Activated CD4-positive, CD25-positive, alpha-beta regulatory T cell treated with anti-CD3 and anti-CD28 coated beads, Interleukin-2, amount 50 U/mL, for 24 hours (primary cell): ENCODE measurements at places on chromosomes 3 and 15.

- peak; percentile 77 for ATAC-seq
Measured at GRCh38 chr15:89101302-89102193, 13.3 kb downstream of the ABHD2 start.

DNA sequence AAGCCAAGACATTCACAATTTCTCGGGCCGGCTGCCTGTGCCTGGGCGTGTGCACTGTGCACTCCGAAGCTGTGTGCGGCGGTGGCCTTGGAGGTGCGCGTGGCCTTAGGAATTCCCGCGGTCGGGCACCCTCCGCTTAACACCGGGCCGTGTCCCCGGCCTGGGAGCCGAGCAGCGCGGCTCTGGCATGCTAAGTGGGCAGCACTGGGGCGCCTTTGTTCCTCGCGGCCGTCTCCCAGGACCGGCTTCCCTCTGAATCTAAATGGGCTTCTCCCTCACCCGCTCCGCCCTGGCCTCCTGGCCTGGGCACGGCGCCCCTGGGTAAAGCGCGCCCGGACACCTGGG is 498 bp upstream of the ARNT2 start:
- ATAC-seq = no peak

DNA sequence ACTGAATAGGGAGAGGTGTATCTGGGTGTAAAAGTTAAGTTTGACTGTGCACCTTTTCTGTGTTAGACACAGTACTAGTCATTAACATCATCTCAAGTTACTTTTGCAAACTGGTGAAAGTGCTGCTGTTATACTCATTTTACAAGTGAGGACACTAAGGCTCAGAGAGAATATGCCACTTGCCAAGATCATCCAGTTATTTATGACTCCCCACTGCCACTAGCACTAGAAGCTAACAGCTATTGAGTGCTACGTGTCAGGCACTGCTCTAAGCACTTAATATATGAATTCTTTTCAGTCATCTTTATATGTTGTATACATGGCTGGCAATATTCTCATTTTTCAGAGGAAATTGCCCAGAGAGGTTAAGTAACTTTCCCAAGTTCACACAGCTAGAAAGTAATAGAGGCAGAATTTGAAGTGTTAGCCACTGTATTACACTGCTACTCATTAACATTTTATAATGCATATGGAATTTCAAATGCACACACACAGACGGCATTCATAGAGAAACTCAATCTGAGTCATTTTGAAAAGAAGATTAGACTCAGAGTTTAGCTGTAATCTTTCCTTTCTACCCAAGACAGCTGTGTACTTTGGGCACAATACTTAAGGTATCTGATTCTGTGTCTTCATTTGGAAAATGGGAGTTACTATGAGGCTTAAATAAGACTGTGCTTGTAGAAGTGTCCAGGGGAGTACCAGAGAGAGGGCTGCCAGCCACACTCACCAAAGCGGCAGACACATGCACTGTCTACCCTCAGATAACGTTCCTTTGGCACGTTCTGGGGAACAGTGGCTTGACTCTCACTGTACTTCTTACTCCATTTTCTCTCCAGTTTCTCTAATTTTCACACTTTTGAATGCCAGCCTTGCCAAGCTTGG is 1.3 kb upstream of the MASP1 start:
- ATAC-seq = no peak

DNA sequence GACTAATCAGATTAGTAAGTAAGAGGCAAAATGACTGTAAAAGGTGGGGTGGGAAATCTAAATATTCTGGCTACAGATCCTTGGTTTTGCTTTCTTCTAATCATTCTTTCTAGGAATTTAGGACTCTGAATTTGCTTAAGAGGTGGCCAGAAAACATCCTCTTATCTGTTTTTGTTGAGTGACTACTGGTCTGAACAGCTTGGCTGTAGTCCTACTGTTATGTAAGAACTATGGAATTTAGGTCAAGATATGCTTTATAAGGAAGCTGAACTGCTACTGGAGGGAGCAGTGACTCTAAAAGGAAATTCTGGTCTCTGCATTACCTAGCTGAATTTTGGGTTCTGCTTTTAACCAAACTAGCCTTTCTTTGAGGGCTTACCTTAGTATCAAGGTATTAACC is 33.5 kb upstream of the CSPG5 start:
- ATAC-seq = no peak

DNA sequence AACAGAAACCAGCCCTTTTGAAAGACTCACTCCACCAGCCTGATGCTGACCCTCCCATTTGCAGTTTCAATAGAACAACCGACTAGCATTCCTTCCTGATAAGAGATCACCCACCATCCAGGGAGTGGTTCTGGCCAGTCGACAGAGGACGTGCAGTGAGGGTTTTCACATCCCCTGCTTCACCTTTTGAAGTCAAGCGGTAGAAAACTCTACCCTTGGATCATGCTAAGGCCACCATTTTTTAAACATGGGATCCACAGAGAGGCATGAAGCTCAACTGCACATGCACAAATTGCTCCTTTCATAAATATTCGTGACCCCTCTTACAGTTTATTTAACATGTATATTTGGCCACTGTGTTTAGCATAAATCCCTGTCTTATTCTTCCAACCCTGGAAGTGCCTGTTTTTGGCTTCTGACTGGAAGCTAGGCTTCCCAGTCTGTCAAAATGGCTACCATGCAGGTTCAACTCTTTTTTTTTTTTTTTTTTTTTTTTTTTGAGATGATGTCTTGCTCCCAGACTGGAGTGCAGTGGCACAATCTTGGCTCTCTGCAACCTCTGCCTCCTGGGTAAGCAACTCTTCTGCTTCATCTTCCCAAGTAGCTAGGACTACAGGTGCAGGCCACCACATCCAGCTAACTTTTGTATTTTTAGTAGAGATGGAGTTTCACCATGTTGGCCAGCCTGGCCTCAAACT is 1.0 kb upstream of the THUMPD3 start:
- no peak for ATAC-seq
